Stimulated activated CD4-positive, alpha-beta T cell treated with anti-CD3 and anti-CD28 coated beads, Interleukin-12 subunit alpha, Interleukin-12 subunit beta, amount 100 ng/mL, for 24 hours (primary cell): ENCODE measurements at places on chromosomes 6 and 20.
A peak's percentile ranks its signal among the peaks of the same experiment; 100 is the strongest.

- DNase-seq: no peak
Observed at GRCh38 chr20:32635764-32636163, 38.0 kb downstream of the C20orf203 start.

DNA sequence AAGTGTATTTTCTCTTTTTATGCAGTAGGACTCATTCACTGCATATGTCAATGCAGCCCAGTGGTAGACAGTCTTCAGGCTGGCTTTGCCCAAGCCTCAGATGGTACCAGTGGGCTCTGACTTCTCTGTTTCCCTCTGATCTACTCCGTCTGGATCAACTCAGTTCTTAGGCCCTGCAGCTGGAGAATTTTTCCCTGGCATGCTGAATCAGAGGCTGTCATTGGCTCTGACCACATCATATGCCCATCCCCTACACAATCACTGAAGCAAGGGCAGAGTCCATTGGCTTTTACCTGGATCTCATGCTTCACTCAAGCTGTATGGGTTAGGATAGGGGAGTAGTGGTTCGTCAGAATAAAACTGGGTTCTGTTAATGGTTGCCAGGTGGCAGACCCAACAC, 57.8 kb downstream of the KIZ start:
- no peak for DNase-seq

DNA sequence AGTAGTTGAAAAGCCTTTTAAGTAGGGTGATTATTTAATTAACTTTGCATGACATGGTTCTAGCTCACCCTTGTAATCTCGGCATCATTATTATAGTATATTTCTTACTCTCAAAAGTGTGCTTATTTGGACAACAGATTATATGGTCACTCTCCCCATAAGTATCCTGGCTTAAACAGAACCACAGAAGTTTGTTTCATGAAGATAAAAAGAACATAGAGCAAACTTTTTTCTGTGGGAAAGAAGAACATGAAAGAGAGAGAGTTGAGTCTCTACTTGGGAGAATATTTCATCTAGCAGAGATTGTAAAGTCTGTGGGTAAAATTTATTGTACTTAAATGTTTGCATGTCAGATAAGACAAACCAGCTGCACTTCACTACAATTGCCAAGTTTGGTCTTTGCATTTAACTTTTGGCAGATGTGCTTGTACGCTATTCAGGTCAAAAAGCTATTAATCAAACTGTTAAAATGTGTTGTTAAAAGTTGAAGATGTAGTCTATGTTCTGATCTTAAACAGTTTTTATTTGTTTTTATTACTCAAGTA, 33.4 kb upstream of the PRIM2 start:
- DNase-seq: no peak

GRCh38 chr20:48025051-48025515, 239.8 kb upstream of the SULF2 start:
- no peak for DNase-seq

DNA sequence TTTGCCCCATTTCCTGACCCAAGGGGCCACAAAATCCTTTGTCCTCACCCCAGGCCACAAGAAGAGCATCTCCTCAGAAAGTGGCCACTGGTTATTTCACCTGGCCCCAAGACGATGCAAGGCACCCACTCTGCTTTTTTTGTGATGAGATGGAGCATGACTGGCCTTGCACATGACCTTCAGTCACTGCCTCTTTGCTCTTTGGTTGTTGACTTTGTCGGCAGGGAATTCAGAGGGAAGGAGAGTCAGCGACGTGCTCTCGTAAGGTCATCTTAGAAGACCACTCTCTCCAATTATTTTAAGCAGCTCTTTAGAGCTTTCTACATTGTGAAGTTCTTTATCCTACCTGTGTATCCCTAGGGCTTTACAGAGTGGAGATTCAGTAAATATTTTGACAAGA, 306.7 kb downstream of the PLCB1 start:
- no peak for DNase-seq

- no peak for DNase-seq
Observed at GRCh38 chr6:117521791-117522502, 39.5 kb downstream of the DCBLD1 start.

DNA sequence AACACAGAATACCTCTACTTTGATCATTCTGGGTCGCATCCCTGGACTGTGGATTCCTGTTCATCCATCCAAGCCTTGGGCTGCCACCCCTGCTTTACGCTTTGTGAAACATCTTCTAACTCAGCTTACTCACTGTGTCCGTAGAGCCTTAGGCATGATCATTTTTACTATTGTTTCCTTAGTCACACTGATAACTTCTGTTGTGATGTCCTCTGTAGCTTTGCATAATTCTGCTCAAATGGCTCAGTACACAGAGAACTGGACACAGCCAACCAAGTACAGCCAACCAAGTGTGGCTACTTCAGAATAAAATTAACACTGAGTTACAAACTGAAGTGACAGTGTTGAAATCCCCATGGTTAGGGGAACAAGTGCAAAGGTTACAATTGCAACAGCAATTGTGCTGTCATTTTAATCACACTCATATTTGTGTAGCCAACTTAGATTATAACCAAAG, 8.6 kb upstream of the FKBP1A start:
- no peak for DNase-seq

GRCh38 chr6:3610206-3610605, 141.3 kb downstream of the PXDC1 start:
- no peak for DNase-seq

- DNase-seq: no peak
Observed at GRCh38 chr20:50861012-50861411, 66.2 kb downstream of the BCAS4 start.

GRCh38 chr20:44990425-44990824, 24.1 kb downstream of the STK4 start:
- DNase-seq: peak; percentile 38

DNA sequence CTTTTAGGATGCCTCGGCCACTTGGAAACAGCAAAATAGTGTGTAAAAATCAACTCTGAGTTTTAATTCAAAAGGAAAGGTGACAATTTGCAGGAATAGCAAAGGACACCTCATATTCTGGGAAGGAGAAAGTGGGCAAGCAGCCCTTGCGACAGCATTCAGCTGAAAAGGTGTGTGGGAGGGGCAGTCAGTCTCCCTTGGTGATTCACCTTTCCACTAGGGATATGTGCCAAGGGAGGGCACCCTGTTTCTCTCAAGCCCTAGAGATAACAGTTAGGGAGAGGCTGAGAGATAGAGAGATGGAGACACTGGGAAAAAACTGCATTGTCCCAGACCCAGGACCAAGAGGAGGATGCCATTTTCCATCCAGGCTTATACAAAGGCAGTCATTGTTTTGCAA, 228.1 kb downstream of the EPM2A start:
- DNase-seq: no peak

- DNase-seq: no peak
Observed at GRCh38 chr6:124812067-124812466, 150.2 kb upstream of the RNF217 start.

DNA sequence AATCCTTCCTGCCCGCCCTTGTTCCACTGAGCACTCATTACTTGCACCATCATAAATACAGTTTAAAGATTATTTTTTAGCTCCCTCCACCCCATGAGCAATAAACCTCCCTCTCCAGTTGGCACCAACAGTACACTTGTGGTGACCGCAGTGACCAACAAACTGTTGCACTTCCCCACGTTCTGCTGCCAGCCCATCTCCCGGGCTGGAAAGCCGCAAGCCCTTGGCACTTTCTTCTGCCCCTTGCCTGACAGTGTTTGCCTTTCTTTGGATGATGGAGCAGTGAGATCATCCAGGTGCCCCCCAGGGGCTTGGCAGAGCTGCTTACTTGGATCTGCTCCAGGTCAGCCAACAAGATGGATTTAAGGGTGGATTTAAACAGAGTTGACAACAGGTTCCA, 21.6 kb downstream of the KCNB1 start:
- no peak for DNase-seq

- no peak for DNase-seq
Observed at GRCh38 chr6:37696841-37697662, 631 bp downstream of the MDGA1 start.

GRCh38 chr20:19784511-19785172, 26.6 kb downstream of the RIN2 start:
- DNase-seq: peak; percentile 8

GRCh38 chr6:3283641-3284435, 25.1 kb downstream of the PSMG4 start:
- DNase-seq: no peak

GRCh38 chr6:149499066-149499465, 14.3 kb upstream of the ZC3H12D start:
- DNase-seq: no peak

- no peak for DNase-seq
Observed at GRCh38 chr6:125791151-125791819, 525 bp downstream of the NCOA7 start.

DNA sequence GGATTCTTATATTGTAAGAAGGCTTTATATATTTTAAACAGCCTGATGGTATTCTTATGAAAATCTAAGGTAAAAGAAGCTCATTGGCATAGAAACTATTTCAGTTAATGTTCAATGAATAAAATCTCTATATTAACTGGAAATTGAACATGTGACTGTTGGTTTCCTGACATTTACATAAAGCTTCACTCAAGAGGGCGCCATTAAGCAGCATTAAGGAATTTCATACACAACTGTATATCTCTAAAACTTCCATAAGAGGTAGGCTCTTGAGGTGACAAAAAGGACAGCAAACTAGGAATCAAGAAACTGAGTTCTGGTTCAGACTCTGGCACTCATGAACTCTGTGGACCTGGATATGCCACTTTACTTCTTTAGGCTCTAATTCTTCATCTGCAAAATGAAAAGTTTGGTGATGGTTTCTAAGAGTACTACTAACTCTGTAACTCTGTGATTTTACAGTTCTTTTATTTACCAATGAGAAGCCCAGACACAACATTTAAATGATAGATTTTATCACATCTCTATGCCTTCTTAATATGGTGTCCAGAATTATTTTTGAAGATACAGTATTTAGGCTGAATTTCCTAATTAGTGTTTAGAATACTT, 147.5 kb downstream of the FLRT3 start:
- no peak for DNase-seq

- DNase-seq: no peak
Observed at GRCh38 chr20:61539706-61540360, 287.8 kb downstream of the CDH4 start.

DNA sequence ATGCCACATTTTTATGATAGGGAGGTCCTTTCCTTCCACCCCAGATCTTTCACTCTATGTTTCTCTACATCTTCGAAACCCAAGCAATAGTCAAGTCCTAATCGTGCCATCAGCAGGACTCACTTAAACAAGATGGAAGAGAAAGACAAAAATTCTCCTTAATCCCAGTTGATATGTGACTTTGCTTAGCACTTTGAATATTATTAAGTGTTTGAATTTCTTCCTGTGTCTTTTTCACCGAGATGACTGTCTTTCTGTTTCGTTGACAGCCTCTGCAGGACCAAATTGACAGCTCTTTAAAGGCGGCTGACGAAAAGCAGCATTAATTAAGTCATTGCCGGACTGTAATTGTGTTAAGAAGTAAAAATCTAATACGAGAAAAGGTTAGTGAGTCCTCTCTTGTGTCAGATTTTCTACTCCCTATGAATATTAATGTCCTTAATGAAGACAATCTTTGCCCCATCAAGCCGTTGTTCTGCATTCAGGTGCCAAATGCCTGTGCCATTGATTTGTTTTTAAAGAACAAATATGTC, 208.8 kb upstream of the TSHZ2 start:
- no peak for DNase-seq
